ENCODE measurements at places on chromosomes 7 and 10.

- DNase-seq = peak; percentile 60
These were observed at the start of gene NIPSNAP2 for GRCh38 chr7:55964261-55965099. TSS of gene NIPSNAP2 (plus strand) at chr7:55964585. CDS start at chr7:55964610, 25 bp downstream.

- no peak for DNase-seq
These were observed 1.4 kb upstream of the IL6 start for GRCh38 chr7:22725585-22725984.

DNA sequence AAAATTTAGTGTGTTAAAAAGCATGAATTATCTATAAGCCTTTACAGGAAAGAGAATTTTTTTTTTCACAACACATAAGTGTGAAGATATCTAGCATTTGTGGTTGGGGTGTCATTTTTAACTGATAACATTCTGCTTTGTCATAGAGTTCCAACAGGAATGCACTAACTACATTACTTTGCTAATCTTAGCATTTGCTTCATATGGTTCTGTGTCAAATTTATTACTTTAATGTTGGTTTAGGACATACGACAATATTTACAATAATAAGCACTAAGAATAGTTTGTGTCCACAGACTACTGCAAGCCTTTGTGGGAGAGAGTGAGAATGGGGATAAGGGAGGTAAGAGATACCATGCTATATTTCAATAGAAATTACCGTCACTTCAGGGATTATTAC lies 40.6 kb upstream of the MAGI2 start:
- DNase-seq = no peak

DNA sequence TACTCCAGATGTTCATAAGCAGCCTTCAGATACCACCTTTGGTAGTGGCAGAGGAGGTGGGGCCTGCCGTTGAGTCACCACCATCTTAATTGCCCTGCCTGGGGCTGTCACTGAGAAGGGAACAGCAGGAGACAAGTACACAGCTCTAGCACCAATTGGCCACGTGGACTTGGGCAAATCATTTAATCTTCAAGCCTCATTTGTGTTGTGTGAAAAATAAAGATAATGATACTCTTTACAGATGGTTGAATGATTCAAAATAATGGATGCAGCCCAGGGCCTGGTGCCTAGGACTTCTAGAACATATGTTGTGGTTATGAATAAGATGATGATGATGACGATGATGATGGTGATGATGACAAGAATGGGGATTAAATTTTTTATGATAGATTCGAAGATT lies 111.9 kb upstream of the ADAM12 start:
- DNase-seq = no peak

DNA sequence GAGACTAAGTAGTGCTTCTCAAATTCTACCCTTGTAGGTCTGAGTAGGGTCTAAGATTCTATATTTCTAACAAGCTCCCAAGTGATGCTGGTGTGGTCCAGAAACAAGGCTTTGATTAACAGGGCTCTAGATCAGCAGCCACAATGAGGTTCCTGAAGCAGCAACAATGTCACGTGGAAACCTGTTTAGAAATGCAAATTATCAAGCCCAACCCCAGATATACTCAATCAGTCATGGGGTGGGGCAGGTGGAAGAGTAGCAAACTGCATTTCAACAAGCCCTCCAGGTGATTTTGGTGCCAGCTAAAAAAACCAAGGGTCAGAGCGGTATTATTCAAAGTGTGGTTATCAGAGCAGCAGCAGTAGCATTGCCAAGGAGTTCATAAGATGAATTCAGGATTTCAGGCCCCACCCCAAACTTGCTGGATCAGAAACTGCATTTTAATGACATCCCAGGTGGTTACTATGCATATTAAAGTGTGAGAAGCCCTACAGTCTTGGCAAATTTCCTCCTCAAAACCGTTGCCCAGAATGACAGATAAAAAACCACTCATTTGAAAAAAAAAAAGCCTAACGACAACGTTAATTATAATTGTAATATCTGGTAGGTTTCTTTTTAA lies 199.2 kb downstream of the AHR start:
- DNase-seq = no peak

- peak; percentile 8 for DNase-seq
These were observed 111.9 kb upstream of the RHEB start for GRCh38 chr7:151631570-151631952.

DNA sequence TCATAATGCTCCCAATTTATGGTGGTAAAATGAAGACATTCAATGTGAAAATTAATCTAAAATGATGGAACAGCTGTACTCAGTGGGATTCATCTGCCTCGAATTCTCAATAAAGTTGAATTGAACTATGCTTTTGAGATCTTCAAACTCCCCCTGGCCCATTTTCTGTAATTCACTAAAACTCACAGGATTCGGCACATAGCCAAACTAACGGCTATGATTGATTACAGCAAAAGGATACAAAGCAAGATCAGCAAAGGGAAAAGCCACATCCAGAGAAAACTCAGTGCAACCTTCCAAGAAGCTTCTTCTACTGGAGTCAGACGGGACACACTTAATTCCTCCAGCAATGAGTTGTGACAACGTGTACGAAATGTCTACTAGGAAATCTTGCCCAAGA lies 307.5 kb downstream of the CNTNAP2 start:
- no peak for DNase-seq

DNA sequence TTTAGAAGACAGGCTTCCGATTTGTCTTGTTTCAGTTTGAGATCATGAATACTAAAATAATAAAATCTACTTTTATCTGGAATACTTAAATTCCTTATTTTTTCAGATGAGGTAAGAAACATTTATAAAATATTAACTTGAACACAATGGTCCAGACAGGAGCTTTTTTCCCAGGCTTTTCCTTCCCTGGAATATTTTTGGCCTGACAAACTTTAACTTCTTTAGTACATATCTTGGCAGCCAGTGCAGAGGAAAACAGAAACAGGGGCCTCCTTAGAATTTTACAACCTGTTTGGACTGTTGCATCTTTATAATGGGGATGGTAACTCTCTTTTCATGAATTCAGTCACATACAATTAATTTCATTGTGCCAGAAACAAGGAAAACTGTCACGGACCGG lies 41.4 kb downstream of the NRP1 start:
- no peak for DNase-seq

GRCh38 chr7:127946847-127947246 lies 84.4 kb downstream of the LRRC4 start:
- DNase-seq = no peak

- no peak for DNase-seq
These were observed 378.1 kb downstream of the RPS24 start for GRCh38 chr10:78411716-78412115.

- DNase-seq = no peak
These were observed 145.4 kb downstream of the KIF20B start for GRCh38 chr10:89846786-89847185.

GRCh38 chr7:27739301-27739908 lies 557 bp upstream of the TAX1BP1 start:
- no peak for DNase-seq

GRCh38 chr10:78774614-78774998 lies 294.2 kb upstream of the ZMIZ1 start:
- DNase-seq = no peak

DNA sequence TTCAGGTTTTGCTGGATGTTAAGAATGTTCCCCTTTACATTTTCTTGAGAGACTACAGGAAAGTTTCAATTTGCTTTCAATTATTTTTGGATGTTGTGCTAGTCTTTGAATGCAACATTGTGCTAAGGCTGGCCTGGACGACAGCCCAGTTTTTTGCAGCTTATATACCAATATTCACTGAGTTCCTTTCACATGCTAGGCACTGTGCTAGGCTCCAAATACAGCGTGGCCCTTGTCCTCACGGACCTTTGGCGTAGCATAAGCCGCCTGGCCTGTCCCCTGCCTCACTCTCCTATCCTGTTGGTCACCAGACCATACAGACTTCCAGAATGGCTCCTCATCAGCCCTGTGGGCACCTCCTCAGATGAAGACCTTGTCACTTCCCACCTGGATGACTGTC lies 19.5 kb upstream of the HSPA12A start:
- DNase-seq = no peak

- no peak for DNase-seq
These were observed 20.4 kb upstream of the ST8SIA6 start for GRCh38 chr10:17474595-17475323.

GRCh38 chr7:80618096-80618495 lies 20.3 kb upstream of the CD36 start:
- no peak for DNase-seq

DNA sequence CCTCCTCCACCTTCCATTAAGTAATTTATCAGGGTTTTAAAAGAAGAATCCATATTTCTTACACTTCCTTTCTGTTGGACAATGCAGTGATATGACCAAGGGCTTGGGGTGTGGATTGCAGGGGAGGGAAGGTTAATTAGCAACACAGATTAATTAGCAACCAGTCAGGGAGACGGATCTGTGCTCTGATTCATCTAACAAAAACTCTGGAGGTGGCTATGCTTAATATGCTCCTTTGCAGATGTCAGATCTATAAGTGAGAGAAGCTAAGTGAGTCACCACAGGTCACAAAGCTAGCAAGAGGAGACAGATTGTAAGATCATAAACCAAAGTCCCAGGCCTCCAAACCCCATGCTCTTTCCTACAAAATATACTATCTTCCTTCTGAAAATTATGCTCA lies 178.8 kb upstream of the ITGB1 start:
- no peak for DNase-seq

- no peak for DNase-seq
These were observed 200.0 kb upstream of the BMPER start for GRCh38 chr7:33705333-33705833.

DNA sequence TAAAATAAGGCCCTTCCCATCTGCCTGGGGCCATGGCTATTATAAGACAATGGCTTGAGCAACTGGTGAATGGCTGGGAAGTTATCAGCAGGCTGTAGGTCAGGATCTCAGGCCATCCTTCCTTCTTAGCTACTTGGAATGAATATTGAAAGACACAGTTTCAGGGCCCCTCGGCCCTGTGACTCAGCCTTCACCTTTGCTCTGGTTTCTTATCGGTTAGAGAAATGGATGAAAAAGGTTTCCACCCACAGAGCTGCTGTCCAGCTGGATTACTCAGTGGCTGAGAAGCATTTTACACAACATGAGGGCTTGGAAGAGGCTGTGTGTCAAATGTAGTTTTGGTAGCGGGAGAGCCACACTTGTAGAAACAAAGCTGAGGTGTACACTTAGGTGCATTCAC lies 9.4 kb downstream of the ACSL5 start:
- no peak for DNase-seq

- no peak for DNase-seq
These were observed 316.6 kb downstream of the SNX13 start for GRCh38 chr7:17623546-17624185.

DNA sequence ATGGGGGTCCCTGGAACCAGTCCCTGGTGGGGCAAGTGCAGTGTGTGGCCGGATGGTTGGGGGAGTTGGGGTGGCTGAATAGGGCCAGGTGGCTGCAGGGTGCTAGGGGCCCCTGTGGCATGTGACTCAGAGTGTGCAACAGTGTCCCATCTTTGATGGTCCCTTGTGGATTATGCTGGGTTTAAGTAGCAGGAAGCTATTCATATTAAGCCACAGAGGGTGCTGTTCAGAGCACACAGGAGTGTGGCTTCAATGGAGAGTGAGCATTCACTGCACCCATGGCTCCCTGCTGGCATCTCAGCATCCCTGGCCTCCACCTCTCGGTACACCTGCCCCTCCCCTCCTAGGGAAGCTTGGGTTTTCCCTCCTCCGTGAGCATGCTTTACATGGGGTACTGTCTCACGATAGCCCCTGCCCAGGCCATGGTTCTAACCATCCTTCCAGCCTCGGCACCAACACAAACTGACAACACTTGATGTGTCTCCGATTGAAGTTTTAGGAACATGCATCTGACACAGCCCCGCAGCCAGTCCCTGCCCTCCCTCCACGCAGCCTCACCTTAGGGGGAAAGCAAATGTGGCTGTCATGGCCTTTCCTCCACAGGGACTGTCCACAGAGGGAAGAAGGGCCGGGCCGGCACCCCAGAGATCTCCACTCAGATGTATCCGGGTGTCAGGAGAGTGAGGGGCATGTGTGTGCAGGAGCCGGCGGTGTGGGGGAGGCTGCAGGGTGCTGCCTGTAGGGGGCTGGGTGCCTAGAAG lies 30.4 kb upstream of the PPIF start:
- peak; percentile 17 for DNase-seq

- no peak for DNase-seq
These were observed 81.6 kb upstream of the SP4 start for GRCh38 chr7:21346297-21346696.

GRCh38 chr7:45176091-45176490 lies 18.5 kb downstream of the RAMP3 start:
- no peak for DNase-seq

- no peak for DNase-seq
These were observed 306.4 kb downstream of the PAXIP1 start for GRCh38 chr7:154696556-154696955.

- no peak for DNase-seq
These were observed 144.5 kb downstream of the FRMD4A start for GRCh38 chr10:14186245-14186644.

- no peak for DNase-seq
These were observed 131.2 kb downstream of the HDAC9 start for GRCh38 chr7:18626717-18627116.

- no peak for DNase-seq
These were observed 69.4 kb downstream of the ARMH3 start for GRCh38 chr10:101986624-101986971.

- DNase-seq = no peak
These were observed 59.1 kb downstream of the ELAPOR2 start for GRCh38 chr7:87000344-87000743.

GRCh38 chr7:55214707-55215106 lies 150.4 kb upstream of the LANCL2 start:
- DNase-seq = no peak

Measured in NCI-H1436 (cell line).